ENCODE measurements at places on chromosomes 4 and X.

DNA sequence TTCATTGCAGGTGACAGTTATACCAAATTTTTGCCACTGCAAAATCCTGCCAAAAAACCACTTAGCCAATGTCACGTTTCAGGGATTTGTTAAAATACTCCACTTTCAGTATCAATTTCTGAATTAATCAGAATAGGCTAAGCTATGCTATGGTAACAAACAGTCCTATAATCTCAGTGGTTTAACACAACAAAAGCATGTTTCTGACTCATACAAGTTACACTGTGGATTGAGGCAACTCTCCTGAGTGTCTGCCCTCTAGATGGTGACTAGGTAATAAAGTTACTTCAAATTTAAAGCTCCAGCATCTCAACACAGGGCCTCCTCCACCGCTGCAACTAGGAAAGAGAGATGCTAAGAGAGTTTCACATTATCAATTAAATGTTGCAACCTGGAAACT, 23.0 kb upstream of the RADX start:
- no peak for DNase-seq

- DNase-seq, result peak; percentile 88
Measured at GRCh38 chr4:7070729-7071511, 3.1 kb upstream of the GRPEL1 start.

- no peak for DNase-seq
Measured at GRCh38 chrX:69228732-69229131, 63.5 kb upstream of the PJA1 start.

- DNase-seq, result no peak
Measured at GRCh38 chr4:119020158-119020557, 115.5 kb upstream of the MYOZ2 start.

DNA sequence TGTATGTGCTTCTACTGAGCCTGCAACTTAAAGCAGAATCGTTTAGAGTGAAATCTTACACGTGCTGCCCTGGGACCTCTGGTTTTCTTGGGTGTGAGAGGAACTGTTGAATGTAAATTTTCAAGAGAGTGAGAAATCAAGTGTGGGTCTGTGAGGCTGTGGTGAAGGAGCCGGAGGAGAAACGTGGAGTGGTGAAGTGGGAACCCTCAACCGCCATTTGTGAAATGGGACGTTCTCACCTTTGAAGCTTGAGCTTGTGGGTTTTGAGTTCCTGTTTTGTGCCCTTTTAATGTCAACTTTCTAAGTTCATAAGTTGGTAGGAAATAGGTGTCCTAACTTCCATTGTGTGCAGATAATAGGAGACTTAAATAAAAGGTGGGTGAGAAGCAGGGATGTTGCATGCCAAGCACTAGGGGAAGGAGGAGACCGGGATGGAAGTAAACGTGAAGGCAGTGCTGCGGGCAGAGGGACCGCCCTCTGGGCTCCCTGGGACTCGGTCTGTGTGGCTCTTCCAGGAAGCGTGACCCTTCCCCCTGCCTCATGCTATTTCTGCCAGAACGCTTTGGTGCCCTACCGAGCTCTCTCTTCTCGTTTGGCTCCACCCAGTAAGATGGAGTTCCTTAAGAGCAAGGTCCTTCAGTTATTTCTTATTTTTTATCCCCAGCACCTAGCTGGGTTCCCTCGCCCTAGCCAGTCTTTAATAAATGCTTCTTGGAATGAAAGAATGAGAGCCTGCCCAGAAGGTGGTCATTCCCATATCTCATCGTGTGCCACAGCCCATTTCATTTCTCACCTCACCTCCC, 56.0 kb downstream of the TMEM131L start:
- peak; percentile 70 for DNase-seq

GRCh38 chrX:7815166-7815805, 27.7 kb upstream of the VCX start:
- DNase-seq, result peak; percentile 64

DNA sequence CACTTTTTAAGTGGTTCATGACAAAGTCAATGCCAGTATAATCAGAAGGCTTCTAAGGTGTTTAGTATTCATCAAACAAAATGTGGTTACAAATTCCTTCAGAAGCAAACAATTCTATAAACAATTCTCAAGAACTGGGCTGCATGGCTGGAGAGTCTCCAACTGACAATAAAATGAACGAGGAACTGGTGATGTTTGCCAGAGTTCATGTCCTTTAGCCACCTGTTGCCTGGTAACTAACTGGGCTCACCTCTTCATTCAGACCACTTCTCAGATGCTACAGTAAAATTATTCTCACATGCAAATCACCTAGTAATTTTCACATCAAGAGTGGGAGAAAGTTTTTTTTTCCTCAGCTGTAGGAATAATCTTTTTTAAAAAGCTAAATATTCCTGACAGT, 53.3 kb downstream of the CAMK2D start:
- no peak for DNase-seq

DNA sequence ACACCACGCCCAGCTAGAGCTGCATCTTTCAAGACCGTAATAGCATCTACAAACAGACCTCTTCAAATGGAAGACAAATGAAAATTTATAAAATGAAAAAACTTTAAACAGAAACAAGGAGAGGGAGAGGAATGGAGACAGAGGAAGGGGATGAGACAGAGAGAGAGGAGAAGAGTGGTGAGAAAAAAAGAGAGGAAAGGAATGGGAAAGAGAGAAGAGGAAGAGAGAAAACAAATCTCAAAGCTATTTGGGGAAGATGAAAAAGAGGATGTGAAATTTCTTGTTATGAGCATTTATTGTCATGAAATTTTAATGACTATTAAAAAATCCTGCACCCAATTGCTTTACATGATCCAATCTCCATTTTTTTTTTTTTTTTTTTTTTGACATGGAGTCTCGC, 726.9 kb downstream of the GRID2 start:
- DNase-seq, result no peak

DNA sequence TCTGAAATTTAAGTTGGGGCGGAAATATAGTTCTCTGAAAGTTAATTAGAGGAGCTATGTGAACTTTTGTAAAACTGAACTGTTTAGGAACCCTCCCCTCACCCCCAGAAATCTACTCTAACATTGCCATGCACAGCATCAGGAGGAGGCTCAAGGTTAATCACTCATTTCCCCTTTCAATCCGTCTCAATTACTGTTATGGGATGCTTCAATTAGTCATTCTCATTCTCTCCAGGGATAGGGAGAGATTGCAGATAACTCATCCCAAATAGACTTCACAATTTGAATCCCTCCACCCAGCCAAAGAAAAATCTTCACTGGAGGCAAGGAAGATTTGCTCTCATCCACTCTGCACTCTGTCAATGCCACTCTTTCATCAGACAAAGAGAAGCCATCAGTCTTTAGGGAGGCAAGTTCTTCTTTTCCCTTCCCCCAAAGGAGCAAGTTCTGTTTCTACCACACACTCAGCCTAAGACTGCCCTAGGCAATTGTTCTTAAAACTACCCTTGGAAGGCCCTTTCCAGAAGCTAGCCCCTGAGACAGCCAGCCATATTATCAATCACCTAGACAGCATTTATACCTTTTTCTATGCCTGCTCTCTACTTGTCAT, 140.4 kb downstream of the SLC10A7 start:
- peak; percentile 51 for DNase-seq

- no peak for DNase-seq
Measured at GRCh38 chrX:41655631-41656030, 33.1 kb upstream of the GPR34 start.

DNA sequence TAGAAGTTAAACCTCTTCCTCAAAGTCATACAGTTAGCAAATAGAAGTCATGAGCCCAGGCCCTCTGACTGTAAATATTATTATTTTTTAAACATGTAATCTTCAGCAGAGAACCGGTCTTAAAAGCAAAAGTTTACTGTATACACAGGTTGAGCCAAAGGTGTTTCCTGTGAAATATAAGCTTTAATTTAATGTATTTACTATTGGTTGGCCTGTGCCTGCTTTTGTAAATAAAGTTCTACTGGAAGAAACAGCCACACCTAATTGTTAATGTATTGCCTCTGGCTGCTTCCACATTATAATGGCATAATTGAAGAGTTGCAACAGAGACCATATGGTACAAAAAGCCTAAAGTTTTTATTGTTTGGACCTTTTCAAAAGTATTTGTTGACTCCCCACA, 61.0 kb upstream of the PRDM8 start:
- DNase-seq, result no peak

DNA sequence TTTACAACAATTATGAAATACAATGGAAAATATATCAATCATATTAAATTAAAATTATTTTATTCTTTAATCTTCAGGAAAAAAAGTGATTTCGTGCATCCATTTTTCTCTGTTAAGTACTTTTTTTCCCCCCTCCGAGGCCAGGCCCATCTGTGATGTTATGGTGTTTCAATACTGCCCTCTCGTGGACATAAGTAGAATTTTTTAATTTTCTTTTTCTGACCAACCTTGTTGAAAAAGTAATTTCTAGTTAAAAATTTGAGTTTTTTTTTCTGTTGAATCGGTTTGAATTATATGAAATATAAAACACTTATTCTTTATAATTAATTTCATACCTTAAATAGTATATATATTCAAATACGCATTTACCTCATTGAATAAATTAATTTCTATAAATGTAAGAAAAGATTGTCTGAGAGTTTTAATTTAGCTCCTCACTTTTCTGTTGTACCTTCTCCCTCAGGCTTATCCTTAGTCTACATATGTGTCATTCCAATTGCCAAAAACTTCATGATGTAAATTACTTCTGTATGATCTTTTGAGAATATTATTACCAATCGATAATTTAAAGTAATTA, 175.8 kb upstream of the TECRL start:
- DNase-seq, result peak; percentile 64

DNA sequence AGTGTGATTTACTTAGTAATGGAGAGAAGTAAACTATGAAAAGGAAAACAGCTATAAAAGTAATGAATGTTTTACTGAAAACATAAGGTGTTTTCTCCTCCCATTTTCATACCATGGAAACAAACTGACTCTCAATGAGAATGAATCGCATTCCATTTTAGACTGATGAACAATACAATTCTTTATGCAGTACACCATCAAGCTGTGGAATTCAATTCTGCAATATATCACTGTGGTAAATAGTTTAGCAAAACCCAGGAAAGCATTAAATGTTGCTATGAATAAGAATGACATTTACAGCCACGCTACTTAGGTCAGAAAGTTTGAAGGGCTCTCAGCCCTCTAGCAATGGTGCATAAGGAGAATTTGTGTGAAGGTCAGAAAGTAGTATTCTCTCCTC, 7.4 kb downstream of the DCAF8L2 start:
- no peak for DNase-seq

DNA sequence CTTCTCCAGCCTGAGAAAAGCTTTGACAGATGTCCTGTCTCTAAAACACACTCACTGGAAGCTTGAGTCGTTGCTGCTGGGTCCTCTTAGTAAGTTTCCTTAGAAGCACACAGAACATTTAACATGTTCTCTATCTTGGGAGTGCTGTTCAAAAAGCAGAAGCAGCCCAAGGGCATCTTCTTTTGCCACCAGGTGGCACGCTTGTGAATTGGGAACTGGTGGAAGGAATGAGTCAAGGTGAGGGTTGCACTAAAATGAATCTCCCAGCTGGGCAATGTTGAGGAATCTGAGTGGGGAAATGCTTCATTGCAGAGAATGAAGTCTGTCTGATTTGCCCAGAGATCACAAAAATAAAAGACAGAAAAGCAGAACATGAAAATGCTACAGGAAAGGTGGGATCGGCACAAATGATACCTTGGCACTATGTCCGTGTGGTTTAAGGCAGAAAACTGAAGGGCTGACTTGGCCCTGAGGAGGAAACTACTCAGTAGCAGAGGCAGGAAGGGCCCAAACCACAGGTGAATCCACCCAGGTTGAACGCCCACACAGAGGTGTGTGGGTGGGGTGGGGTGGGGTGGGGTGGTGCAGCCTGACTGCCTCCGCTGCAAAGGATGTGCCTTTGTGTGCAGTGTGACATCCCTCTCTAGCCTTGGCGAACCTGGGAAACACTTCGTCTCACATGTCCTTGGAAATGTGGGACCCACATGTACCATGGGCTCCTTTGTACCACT, 26.0 kb downstream of the KIT start:
- DNase-seq, result peak; percentile 75

GRCh38 chr4:20109391-20109790, 142.3 kb upstream of the SLIT2 start:
- DNase-seq, result no peak

- peak; percentile 58 for DNase-seq
Measured at GRCh38 chr4:62940229-62940628, 1469.0 kb downstream of the TECRL start.

DNA sequence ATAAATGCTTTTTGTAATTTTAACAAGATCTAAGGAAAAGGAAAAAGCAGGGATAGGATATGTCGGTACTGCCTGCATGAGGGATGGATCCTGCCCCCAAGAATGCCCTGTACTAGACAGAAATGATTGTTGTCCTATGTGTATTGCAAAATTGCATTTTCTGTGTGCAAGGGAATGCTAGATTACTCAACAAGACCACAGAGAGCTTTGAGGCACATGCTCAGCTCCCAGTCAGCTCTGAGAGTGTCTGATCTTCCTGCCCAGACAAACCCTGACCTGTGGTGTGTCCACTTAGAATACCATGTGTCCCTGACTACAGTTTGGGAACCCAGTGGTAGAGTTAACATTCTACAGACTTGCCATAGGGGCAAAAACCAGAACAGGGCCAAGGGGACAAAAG, 129.2 kb upstream of the PAK3 start:
- no peak for DNase-seq

GRCh38 chrX:45421806-45422205, 221.1 kb upstream of the DIPK2B start:
- no peak for DNase-seq

- peak; percentile 67 for DNase-seq
Measured at GRCh38 chrX:153646620-153647373, at the start of gene DUSP9. DUSP9 (plus strand) TSS chrX:153647203; CDS start chrX:153647954, 751 bp downstream.

DNA sequence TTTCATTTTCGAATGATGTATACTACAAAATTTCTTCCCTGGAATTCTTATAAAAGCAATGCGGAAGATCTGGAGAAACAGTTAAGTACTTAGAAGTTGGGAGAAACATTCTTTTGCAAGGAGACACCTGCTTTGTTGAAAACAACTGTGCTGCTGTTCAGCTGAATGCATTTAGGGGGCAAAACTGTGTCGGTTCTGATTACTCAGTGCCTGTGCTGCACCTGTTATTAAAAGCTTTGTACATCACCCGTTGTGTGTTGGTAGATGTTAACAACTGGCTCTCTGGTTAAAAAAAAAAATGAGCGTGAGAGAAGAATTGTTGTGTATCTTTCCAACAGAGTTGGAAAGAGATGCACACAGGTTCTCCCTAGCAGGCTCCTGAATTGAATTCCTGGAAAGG, 184.1 kb upstream of the HHIP start:
- DNase-seq, result no peak

- DNase-seq, result no peak
Measured at GRCh38 chr4:159860945-159861344, 758.1 kb downstream of the RAPGEF2 start.

GRCh38 chr4:179467878-179468277, 2025.6 kb upstream of the AGA start:
- DNase-seq, result no peak

DNA sequence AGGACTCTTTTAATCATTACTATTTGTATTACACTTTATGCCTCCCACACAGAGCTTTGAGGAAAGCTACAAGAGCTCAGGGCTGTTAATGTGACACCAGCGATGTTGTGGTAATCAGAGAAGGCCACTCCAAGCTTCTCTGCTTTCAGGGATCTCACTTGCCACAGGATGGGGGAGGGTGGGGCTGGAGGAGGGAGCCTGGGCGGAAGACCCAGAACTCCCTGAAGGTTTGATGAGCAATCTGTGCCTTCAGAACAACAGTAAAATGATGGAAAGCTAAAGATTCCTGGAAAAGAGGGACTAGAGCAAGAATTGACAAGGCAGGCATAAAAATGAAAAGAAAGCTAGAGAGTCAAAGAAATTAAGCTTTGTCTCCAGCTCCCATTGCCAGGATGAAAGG, 75.6 kb downstream of the MAML3 start:
- peak; percentile 88 for DNase-seq

- DNase-seq, result no peak
Measured at GRCh38 chr4:118967393-118967792, 78.7 kb downstream of the SYNPO2 start.

GRCh38 chrX:152428120-152428519, 23.0 kb downstream of the GABRA3 start:
- peak; percentile 22 for DNase-seq
